ENCODE measurements at places on chromosomes 12 and 14. TPM values are rescaled to one million over a fixed set of nuclear protein-coding genes. Genes with fewer than 3 reads are reported as not detected.
A peak's percentile ranks its signal among the peaks of the same experiment; 100 is the strongest.

DNA sequence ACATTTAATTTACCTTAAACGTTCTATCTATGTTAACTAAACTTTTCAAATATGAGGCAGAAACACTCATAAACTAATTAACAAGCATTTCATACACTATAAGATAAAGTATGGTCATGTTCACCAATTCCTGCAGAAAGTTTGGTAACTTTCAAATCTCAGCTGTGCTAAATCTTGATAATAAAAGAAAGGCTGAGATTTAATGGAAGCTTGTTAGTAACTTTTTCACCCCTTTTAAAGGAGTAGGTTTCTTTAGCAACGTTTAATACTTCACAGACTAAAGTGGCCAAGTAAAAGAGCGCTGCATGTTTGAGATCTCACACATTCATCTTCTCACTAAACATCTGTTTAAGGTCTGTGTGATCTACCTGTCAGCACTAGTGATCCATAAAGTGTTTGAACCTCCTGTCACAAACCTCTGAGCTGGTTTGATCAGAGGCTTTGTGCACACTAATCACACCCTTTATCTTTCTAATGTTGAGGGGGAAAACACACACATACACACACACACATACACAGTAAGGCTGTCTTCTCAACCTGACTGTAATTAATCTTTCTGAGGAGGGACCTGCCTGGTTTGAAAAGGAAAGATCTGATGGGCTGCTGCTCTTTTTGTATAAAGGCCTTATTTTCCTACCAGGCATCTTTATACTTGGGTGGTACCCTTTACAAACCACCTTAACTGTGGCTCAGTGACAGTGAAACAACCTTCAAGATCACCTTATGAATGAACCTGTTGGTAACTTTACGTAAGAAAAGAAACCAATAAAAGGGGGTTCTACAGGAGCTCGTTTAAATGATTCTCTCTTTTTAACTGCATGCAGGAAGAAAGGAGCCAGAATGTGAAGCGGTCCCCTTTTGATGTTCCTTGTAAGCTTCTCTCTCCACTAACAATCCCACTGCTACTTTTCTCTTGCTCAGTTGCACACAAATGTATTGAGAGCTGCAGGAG is 244.2 kb downstream of the SOX5 start:
- H3K27ac ChIP-seq: peak overlapping the region; percentile 65
- no peak for DNase-seq

DNA sequence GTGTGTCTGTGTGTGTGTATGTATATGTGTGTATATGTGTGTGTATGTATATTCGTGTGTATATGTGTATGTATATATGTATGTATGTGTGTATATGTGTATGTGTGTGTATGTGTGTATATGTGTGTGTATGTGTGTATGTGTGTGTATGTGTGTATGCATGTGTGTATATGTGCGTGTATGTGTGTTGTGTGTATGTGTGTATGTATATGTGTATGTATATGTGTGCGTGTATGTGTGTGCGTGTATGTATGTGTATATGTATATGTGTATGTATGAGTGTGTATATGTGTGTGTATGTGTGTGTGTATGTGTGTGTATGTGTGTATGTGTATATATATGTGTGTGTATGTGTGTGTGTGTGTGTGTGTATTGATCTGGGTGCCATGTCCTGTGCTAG is 31.8 kb upstream of the SLC10A1 start:
- DNase-seq: no peak
- H3K27ac ChIP-seq: no peak overlapping the region
- H3K36me3 ChIP-seq: peaks cover 11% of the 10 kb centered on the region
- no peaks in the 10 kb centered on the region for H3K4me1 ChIP-seq

Gene KRT78
- total RNA-seq: not detected

Gene PTPRQ
- not detected for total RNA-seq

- no peaks in the 10 kb centered on the region for H3K36me3 ChIP-seq
- H3K4me1 ChIP-seq: peaks cover 11% of the 10 kb centered on the region
- DNase-seq: no peak
- peaks cover 35% of the 10 kb centered on the region for H3K27me3 ChIP-seq
Measured at GRCh38 chr14:104974665-104975390, 3.3 kb downstream of the AHNAK2 start.

GRCh38 chr12:6567112-6567670 is 900 bp downstream of the NOP2 start:
- peaks cover 35% of the 10 kb centered on the region for H3K36me3 ChIP-seq
- peaks cover 31% of the 10 kb centered on the region for H3K4me1 ChIP-seq
- H3K27me3 ChIP-seq: peaks cover 2% of the 10 kb centered on the region
- peak overlapping the region; percentile 6 for H3K27ac ChIP-seq
- DNase-seq: no peak
- H3K4me3 ChIP-seq: peak overlapping the region; percentile 99

GRCh38 chr12:19243551-19243950 is 114.0 kb downstream of the PLEKHA5 start:
- peak overlapping the region; percentile 24 for H3K4me3 ChIP-seq
- H3K4me1 ChIP-seq: peaks cover 36% of the 10 kb centered on the region
- DNase-seq: no peak
- peaks cover 2% of the 10 kb centered on the region for H3K36me3 ChIP-seq

Gene HAL
- 0.65 TPM for total RNA-seq

DNA sequence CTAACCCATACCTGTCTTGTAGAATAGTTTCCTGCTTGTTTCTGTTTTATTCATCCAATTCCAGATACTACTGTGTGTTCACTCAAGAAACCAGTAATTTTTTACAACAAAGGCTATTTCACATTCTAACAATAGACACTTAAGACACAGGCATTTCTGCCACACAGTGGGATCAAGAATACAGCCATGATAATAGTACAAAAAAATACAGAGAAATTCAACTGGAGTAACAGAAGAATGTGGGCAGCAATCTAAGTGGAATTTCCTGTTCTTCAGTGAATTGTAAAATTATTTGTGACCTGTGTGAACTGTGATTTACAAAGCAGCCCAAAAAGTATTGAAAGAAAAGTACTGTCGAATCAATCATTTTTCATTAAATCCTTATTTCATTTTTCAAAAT is 282.9 kb downstream of the CCER1 start:
- no peaks in the 10 kb centered on the region for H3K4me1 ChIP-seq
- no peak overlapping the region for H3K27ac ChIP-seq
- H3K27me3 ChIP-seq: no peaks in the 10 kb centered on the region
- H3K4me3 ChIP-seq: no peak overlapping the region
- H3K36me3 ChIP-seq: no peaks in the 10 kb centered on the region
- DNase-seq: no peak

- H3K27me3 ChIP-seq: peaks cover 10% of the 10 kb centered on the region
- no peak overlapping the region for H3K4me3 ChIP-seq
- peaks cover 26% of the 10 kb centered on the region for H3K36me3 ChIP-seq
Measured at GRCh38 chr12:123943816-123944215, 28.8 kb downstream of the CCDC92 start.

Gene NYNRIN
- total RNA-seq: 10.3 TPM

DNA sequence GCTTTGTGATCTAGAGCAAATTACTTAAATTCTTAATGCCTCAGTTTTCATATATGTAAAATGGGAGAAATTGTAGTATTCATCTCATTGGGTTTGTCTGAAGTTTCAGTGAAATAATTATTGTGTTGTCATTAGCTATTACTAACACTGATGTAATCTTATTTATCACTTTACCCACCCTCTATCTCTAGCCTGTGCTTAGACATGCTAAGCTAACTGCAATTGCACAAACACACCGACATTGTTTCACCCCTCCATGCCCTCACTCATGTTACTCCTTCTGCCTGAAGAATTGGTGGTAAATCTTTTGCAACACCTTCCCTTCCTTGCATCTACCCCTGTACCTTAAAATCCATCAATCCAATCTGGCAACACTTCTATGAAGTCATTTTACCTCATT is 241.6 kb downstream of the BCAT1 start:
- no peak overlapping the region for H3K27ac ChIP-seq
- H3K4me1 ChIP-seq: peaks cover 4% of the 10 kb centered on the region
- no peak overlapping the region for H3K4me3 ChIP-seq
- DNase-seq: no peak

GRCh38 chr14:55514819-55515490 is 65.1 kb upstream of the KTN1 start:
- H3K36me3 ChIP-seq: peaks cover 6% of the 10 kb centered on the region
- no peak for DNase-seq
- H3K4me1 ChIP-seq: peaks cover 24% of the 10 kb centered on the region
- no peaks in the 10 kb centered on the region for H3K27me3 ChIP-seq

DNA sequence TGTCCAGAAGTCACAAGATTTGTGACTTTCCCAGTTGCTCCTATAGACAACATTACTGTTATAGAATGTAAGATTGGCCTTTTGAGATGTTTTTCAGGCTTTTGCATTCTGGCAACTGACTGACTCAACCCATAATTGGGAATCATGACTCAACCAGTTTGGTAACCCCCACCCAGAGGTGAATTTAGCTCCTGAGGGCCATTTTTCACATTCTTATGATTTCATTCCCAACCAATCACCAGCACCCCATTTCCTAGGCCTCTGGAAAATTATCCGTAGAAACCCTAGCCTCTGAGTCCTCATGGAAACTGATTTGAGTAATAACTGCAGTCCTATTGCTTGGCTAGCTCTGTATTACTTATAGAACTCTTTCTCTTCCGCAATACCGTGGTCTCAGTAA is 626.0 kb upstream of the SEL1L start:
- no peak for DNase-seq
- H3K36me3 ChIP-seq: peaks cover 6% of the 10 kb centered on the region
- H3K4me1 ChIP-seq: no peaks in the 10 kb centered on the region
- H3K4me3 ChIP-seq: no peak overlapping the region
- H3K27ac ChIP-seq: no peak overlapping the region
- H3K27me3 ChIP-seq: no peaks in the 10 kb centered on the region

DNA sequence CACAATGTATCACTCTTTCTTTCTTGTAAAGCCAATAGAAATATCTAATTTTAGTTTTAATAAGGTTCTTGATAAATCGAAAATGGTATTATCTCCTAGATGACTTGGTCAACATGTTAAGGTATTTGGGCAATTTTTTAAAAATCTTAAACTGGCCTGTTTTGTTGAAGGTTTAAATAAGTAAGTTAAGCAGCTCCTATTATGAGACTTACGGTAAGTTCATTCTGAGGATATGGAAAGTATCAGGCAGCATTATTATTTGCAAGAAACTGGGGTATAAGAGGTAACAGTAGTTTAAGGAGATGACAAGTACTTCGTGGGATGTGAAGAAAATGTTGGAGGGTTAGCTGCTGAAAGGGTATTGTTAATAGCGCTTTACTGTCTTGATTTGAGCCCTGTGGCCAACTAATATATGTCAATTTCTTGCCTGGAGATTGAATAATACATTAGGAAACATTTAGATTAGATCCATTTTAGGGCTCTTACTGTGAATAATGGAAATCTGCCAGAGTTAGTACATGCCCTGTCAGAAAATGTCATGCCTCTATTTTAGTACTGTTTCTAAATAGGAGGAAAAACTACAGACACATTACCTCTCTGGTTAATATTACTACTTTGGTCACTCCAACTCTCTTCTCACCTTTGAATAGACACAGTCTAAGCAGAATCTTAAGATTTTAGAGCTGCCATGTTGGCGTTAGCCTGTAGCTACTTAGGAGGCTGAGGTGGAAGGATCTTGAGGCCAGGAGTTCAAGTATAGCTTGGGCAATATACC is 5.0 kb downstream of the STRAP start:
- H3K4me3 ChIP-seq: peak overlapping the region; percentile 82
- peaks cover 20% of the 10 kb centered on the region for H3K36me3 ChIP-seq
- H3K27ac ChIP-seq: no peak overlapping the region

DNA sequence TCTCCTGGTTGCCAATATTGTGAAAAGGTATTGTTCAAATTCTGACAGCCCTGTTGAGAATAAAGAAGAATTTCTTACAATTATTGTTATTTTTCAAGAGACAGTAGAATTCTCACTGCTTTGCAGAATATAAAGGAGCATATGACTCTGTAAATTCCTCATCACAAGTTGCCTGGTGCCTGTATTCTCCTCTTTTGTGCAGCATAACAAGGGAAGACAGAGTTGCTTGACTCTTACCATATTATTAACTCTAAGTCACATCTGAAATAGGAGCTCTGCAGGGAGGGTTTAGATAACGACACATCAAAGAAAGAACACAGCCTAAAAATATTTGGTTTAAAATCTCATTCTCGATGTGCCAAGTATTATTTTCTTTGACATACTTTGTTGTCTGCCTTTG is 31.1 kb downstream of the MYF5 start:
- peaks cover 14% of the 10 kb centered on the region for H3K4me1 ChIP-seq
- H3K36me3 ChIP-seq: no peaks in the 10 kb centered on the region
- no peak for DNase-seq
- H3K27ac ChIP-seq: no peak overlapping the region
- no peaks in the 10 kb centered on the region for H3K27me3 ChIP-seq

GRCh38 chr12:51465491-51465890 is 40.9 kb downstream of the SLC4A8 start:
- peaks cover 5% of the 10 kb centered on the region for H3K4me1 ChIP-seq
- no peak for DNase-seq
- no peak overlapping the region for H3K27ac ChIP-seq
- no peaks in the 10 kb centered on the region for H3K27me3 ChIP-seq
- H3K4me3 ChIP-seq: no peak overlapping the region
- peaks cover 2% of the 10 kb centered on the region for H3K36me3 ChIP-seq

DNA sequence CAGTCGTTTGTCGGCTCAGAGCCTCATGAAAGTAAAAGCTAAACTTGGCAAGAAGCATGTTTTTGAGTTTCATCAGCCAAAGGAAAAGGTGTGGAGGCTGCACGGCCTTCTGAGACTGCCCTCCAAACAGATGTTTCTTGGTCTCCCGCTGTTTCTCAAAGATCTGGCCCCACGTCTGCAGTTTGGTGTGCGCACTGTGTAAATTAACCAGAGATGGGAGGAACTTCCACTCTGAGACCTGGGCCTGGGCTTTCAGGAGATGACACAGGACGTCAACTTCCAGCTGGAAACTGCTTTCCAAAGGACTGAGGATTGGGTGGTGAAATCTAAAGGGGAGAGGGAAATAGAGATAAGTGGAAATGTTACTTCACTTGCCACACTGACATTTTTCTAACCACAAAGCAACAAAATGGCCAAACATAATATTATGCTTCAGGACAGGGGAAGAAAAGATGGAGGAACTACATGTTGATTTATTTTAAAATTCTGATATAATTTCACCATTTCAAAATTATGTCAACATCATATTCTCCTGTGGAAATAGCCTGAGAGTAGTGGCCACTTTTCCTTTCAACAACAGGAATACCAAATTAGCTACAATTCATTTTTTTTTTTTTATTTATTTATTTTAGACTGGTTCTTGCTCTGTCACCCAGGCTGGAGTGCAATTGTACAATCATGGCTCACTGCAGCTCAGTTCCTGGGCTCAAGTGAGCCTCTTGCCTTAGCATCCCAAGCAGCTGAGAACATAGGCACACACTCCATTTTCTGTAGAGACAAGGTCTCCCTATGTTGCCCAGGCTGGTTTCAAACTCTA is 27.6 kb downstream of the KICS2 start:
- no peak overlapping the region for H3K4me3 ChIP-seq
- no peaks in the 10 kb centered on the region for H3K27me3 ChIP-seq
- DNase-seq: no peak
- H3K4me1 ChIP-seq: peaks cover 4% of the 10 kb centered on the region
- H3K27ac ChIP-seq: no peak overlapping the region

Gene STAT2
- 70.0 TPM for total RNA-seq

GRCh38 chr14:21024585-21025370 is at the start of gene NDRG2:
NDRG2 (minus strand) TSS chr14:21025061; CDS start chr14:21023315, 1,746 bp downstream.
- peak; percentile 71 for DNase-seq
- no peak within 1 kb of the TSS for H3K27ac ChIP-seq
- peak within 1 kb of the TSS; percentile 91 for H3K4me3 ChIP-seq
- peaks cover 44% of the 10 kb centered on the region for H3K27me3 ChIP-seq

Data from neural crest cell (in vitro differentiated cells).